ENCODE measurements at places on chromosomes 13 and 19.
A peak's percentile ranks its signal among the peaks of the same experiment; 100 is the strongest.

- DNase-seq = no peak
These were observed 62.0 kb upstream of the EDNRB start for GRCh38 chr13:77980592-77980991.

DNA sequence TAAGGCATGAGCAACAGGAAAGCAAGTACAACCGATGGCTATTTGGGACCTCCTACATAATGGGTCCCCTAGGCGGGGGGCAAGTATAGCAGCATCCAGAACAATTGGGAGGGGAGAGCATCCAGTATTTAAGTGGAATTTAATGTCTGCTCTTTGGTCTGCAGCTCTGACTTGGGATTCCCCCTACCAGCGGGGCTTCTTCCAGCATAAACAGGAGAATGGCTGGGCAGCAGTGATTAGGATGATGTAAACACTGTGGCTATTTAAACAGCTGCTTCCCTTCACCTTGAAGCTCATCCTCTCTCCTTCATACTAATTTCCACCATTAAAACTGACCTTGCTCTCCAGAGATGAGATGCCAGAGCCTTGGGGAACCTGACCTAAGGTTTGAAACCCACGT, 73.9 kb upstream of the OXGR1 start:
- no peak for DNase-seq

GRCh38 chr13:112905990-112906641, 62.9 kb upstream of the MCF2L start:
- no peak for DNase-seq

DNA sequence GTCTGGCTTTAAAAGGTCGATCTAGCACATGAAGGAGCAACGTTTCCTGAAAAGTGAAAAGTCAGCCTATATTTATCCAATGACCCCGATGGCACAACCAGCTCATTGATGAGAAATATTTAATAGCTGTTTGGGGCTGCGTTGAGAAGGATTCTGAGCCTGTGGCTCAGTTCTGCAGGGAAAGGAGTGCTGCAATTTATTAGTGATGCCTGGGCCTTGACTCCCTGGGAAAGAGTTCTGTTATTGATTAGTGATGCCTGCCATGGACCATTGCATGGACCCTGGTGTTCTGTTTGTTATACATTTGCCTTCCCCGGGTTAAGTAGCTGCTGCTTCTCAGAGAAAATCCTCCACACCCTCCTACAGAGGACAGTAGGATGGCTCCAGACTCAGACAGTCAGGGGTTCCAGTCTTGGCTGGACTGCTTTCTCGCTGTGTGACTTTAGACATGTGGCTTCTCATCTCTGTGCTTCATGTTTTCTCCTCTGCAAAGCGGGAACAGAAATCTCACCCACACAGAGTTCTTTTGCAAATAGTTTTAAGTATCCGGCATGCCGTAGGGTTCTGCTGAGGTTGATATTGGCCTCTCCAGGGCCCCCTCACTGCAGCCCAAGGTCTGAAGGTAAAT, 17.7 kb upstream of the PTPRS start:
- DNase-seq = no peak

- DNase-seq = no peak
These were observed 192.0 kb downstream of the LHFPL6 start for GRCh38 chr13:39410964-39411363.

DNA sequence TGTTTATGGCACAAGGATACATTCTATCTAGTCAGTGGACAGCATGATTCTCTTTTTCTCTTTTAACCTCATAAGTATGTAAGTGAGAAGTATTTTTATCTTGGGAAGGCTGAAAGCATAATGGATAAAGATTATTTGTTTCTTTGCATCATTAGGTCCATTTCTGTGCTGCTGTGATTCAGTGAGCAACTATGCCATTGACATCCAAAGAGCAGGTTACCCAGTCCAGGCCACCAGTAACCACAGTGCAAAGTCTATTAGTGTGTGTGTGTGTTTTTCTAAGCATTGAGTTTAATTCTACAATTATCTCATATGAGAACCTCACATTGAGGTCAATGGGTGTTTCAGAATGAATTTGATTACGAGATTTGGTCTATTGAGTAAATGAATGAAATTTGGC, 158.8 kb upstream of the DACH1 start:
- DNase-seq = no peak

DNA sequence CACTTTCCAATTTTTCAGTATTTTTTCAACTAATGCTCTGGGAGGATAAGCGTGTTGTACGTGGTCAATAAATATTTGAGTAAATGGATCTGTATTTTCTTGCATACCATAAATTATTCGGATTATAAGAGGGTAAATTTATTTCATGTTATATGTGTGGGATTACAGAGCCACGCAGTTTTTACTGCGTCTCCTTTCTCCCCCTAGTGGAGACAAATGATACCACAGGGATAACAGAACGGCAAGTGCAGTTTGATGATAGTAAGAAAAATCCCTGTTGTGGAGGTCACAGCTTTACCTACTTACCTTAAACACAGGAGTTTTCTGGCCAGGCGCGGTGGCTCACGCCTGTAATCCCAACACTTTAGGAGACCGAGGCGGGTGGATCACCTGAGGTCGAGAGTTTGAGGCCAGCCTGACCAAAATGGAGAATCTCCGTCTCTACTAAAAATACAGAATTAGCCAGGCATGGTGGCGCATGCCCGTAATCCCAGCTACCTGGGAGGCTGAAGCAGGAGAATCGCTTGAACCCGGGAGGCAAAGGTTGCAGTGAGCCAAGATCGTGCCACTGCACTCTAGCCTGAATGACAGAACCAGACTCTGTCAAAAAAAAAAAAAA, 16.8 kb downstream of the MBD3L2B start:
- peak; percentile 25 for DNase-seq
